GM23248 (cell line): ENCODE measurements at places on chromosomes 11 and 22.

GRCh38 chr11:116397602-116398084 is 375.1 kb downstream of the BUD13 start:
- DNase-seq = no peak

- no peak for DNase-seq
Observed at GRCh38 chr11:118430956-118431355, 5.3 kb upstream of the KMT2A start.

DNA sequence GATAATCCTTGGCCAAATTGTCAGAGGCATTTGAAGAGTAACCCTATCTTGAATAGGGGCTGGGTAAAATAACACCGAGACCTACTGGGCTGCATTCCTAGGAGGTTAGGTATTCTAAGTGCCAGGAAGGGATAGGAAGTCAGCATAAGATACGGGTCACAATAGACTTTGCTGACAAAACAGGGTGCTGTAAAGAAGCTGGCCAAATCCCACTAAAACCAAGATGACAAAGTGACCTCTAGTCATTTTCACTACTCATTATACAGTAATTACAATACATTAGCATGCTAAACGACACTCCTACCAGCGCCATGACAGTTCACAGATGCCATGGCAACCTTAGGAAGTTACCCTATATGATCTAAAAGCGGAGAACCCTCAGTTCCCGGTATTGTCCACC is 964 bp upstream of the REXO2 start:
- no peak for DNase-seq

- DNase-seq = no peak
Observed at GRCh38 chr11:69308491-69308911, 14.5 kb downstream of the MYEOV start.

GRCh38 chr22:37204045-37204655 is 8.1 kb downstream of the SSTR3 start:
- no peak for DNase-seq

GRCh38 chr11:126202646-126203359 is 8.6 kb downstream of the RPUSD4 start:
- DNase-seq = no peak

- DNase-seq = no peak
Observed at GRCh38 chr11:17472467-17472866, 4.2 kb downstream of the ABCC8 start.

- DNase-seq = no peak
Observed at GRCh38 chr11:77211040-77211451, 83.0 kb downstream of the MYO7A start.

- no peak for DNase-seq
Observed at GRCh38 chr22:20868025-20868962, 9.5 kb downstream of the SNAP29 start.

DNA sequence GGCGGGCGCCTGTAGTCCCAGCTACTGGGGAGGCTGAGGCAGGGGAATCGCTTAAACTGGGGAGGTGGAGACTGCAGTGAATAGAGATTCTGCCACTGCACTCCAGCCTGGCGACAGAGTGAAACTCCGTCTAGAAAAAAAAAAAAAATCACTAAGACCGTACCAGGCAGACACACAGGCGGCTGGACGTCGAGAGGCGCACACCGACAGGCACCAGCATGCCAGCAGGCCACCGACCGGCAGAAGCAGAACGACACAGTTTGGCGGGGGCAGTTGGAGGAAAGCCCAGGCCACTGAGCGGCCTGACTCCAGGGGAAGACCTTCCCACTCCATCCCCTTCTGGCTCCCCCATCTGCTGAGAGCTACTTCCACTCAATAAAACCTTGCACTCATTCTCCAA is 17.5 kb downstream of the OR10D3 start:
- no peak for DNase-seq

- peak; percentile 74 for DNase-seq
Observed at GRCh38 chr22:36328635-36329253, 59.0 kb downstream of the MYH9 start.

DNA sequence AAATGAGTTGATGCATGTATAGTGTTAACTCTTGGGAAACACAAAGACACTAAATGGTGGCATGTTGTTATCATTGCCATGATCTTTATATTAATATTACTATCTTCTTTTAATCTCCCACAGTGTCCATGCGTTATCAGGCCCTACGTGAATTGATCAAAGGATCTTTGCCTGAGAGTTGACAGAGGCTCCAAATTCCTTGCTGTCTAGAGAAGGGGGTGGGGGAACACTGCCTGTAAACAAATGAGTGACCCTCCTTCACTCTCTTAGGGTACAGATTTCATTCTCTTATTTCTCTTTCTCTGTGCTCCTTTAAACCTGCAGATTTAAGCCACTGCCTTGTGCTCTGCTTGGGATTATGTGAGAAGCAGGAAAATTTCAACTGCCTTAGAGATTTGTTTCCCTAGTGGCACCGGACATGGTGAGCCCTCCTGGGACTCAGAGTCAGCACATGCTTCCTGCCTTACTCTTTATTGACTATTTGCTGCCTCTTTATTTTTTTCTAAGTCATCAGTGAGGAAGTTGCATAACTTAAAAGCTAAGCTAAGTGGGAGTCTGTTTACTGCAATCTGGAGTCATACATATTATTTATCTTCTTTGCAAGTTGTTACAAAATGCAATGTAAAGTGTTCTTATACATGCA is 122.9 kb downstream of the MAML2 start:
- peak; percentile 88 for DNase-seq

DNA sequence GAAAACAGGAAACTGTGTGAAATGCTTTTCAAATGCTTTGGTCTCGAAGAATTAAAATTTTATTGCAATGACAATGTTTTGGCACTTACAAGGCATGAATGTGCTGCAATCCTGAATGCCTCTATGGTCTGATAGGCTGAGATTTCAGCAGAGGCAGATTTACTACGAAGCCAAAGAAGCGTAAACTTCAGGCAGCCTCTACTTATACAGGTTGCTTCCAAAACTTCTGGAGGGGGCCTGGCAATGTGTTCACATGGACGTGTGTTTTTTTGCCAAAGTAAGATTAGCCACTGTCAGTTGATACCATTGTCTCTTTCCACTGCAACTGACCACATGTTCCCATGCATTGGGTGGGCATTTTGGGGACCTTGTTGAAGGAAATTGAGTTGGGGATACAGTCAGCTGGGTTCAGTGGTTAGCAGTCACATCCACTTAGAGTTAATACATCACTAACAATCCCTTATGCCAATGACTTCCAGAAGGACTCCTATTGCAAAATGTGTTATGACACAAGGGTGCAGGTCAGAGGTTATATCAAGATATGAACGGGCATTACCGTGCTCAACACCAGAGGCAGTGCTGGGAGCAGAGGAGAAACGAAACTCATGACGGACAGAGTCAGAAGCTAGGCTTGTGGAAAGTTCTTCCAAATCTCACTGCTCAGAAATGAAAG is 48.8 kb downstream of the ABTB2 start:
- peak; percentile 88 for DNase-seq

DNA sequence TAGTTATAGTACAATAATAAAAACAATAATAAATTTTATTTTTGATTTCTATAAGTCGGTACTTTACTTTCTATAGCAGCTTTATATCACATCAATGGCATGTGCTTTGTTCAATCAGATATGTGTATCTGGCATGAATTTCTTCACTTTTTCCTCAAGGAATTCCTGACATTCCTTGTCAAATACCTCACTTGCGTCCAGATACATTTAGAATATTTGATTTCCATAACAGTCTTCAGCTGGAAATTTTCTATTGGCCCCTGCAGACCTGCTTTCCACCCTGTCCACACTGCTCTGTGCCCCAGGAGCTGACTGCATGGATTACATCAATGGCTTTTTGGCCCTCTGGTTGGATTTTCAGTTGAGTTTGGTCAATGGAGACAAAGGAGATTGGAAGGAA is 93.2 kb downstream of the FAR1 start:
- peak; percentile 11 for DNase-seq

- DNase-seq = peak; percentile 16
Observed at GRCh38 chr22:23137905-23138561, 3.8 kb downstream of the RSPH14 start.

DNA sequence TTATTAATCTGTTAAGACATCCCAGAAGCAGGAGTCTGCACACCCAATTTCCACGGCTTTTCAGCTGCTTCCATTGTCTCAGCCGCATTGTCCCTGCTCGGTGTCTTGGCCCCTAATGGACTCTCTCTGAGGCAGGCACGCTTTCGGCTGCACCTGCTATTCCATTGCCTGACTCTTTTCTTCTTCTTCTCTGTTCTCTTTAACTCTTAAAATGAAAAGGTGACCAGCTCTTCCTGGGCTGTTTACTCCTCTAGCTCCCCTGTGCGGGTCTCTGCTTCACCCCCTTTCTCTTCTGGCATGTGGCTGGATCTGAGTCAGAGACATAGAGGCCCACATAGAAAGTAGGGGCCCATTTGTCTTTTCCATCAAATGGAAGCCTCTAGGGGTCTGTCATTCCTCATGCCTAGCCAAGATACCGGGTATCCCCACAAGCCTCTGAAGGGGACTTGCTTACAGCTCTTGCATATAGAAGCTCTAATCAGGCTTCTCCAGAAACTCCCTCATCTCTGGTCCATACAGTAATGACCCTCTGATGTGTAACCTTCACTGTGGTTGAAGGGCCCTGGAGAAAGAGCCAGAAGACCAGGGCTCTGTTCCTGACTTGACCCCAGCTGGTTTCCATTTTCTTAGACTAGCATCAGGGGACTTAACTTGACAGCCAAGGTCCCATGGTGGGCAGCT is 243.9 kb downstream of the ST3GAL4 start:
- DNase-seq = no peak

GRCh38 chr11:27228232-27228905 is 134.6 kb downstream of the CCDC34 start:
- DNase-seq = no peak

- DNase-seq = peak; percentile 64
Observed at GRCh38 chr11:94417386-94417987, 16.3 kb upstream of the GPR83 start.

DNA sequence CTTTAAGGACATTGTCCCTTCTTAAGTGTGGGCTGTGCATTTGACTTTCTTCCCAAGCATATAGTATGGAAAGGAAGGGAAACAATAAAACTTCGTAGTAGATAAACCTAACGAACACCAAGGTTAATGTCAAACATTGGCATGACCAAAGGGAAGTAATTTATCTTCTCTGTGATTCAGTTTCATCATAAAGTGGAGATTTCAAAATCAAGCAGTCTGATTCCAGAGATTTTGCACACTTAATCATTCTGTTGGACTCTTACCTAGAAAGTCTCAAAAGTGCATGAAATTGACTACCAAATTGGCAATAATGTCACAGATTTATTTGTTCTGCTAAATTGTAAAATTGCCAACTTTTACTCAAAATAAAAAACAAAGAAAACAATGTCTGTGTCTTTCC is 559.7 kb downstream of the JRKL start:
- no peak for DNase-seq

DNA sequence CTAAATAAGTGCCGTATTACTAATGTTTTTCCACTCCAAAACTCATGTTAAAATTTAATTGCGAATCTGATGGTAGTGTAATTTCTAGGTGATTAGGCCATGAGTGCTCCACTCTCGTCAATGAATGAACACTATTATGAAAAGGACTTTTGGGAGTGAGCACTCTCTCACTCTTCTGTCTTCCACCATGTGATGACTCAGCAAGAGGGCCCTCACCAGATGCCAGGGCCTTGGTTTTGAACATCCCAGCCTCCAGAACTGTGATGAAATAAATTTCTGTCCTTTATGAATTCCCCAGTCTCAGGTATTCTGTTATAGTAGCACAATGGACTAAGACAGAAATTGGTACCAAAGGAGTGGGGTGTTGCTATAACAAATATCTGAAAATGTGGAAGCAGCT is 8.1 kb downstream of the JRKL start:
- DNase-seq = no peak

DNA sequence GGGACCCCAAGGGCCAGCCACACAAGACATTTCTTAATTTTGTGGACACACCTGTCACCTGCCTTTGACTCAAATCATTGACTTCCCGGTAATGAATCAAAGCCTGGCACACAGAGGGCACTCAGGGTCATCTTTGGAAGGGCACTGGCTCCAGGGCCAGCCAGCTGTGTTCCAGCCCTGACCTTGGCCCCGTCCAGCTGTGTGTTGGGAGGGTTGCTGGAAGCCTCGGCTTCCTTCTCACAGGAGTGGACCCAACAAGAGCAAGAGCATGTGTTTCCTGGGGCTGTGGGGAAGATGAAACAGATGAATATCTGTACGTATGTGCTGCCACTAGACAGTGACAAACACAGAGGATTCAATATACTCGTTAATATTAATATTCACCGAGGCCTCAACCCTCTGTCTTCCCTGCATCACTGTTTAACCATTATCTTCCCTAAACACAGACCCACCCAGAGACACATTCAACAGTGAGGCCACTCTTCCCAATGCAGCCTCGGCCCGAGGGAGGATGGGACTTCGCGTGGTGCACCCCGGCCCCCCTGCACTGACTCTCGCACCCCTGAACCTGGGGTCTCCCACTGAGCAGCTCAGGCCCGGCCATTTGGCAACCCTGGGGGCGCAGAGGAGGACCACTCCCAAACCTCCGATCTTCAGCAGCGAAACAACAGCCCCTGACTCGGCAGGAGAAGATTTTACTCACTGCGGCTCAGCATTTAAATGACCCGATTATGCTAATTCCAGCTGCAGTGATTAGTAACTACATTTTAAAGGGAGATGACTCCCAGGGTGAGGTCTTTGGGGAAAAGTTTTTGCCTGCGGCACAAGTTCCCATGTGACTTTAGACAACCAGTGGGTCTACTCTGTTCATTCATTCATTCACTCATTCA is 45.7 kb downstream of the PHF21B start:
- DNase-seq = no peak

DNA sequence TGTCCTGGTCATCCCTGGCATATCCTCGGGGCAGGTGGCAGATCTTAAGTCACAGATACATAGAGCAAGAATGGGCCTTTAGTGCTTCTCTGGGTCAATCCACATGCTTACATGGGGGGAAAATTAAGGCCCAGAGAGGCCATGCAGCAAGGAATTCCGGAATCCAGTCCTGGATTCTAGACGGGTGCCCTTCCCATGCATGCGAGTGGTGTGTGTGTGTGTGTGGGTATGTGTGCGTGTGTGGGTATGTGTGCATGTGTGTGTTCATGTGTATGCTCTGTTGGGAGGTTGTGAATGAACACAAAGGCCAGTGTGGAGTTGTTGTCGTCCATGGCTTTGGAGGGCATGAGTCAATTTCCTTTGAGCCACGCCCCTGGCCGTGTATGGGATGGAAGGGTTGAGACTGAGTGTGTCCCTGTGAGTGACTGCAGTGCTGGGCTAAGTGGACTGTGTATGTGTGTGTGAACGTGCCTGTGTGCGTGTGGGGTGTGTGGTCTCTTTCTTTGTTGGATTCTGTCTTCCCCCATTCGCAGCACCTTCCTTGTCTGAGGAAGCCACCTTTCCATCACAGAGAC is 33.4 kb upstream of the EIF3D start:
- peak; percentile 81 for DNase-seq

GRCh38 chr11:48028914-48029680 is 48.7 kb downstream of the PTPRJ start:
- DNase-seq = peak; percentile 27
